ENCODE measurements at places on chromosomes 7 and 10.

DNA sequence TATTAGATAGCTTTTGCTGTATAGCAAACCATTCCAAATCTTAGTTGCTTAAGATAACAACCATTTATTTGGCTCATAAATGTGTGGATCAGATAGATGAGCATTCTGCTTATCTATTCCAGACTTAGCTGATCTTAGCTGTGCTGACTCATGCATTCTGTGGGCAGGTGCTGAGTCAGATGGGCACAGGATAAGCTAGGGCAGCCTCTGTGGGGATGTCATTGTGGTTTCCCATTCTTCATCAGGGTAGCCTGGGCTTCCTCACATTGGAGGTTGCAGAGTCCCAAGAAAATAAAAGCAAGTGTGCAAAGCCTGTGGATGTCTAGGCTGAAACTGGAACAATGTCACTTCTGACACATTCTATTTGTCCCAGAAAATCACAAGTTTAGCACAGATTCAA lies 917.0 kb downstream of the TYW1 start:
- DNase-seq: no peak

DNA sequence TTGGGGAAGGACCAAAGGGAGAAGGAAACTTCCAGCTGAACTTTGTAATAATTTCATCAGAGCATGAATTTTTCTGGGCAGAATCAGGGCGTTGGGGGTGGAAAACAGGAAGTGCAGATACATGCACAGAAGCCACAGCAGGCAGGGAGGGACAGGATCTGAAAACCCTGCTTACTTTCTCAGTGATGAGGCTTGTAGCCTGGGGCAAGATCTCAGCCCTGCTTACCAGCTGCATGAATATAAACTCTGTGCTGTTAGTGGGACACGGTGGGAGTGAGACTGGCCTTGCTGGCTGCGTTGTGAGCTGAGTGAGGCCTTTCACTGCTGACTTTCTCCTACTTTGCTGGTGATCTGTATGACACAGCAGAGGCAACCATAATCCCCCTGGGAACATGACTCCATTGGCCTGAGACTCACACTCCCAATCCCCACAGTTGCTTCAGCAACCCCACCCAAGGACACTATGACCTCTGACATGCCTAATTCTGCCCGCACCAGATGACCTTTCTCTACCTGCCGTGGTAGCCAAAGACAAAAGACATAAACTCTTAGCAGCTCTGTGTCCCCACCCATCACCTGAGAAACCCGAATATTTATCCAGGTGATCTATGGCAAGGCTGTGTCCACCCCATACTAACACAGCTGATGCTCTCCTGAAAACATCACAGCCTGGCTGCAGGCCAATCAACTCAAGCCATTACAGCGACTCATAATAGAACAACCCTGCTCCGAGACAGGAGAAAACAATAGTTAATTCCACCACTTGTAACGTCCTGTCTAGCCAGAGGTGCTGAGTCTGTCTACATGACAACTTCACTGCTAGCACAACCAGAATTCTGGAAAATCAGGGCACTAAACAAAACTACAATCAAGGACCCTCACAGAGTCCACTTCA lies 190.7 kb upstream of the CHRM2 start:
- DNase-seq: peak; percentile 63

- no peak for DNase-seq
Observed at GRCh38 chr10:1384026-1384425, 327.8 kb downstream of the WDR37 start.

GRCh38 chr7:155310425-155311114 lies 12.9 kb downstream of the INSIG1 start:
- DNase-seq: no peak

- no peak for DNase-seq
Observed at GRCh38 chr10:124683814-124684213, 60.4 kb downstream of the FAM53B start.

DNA sequence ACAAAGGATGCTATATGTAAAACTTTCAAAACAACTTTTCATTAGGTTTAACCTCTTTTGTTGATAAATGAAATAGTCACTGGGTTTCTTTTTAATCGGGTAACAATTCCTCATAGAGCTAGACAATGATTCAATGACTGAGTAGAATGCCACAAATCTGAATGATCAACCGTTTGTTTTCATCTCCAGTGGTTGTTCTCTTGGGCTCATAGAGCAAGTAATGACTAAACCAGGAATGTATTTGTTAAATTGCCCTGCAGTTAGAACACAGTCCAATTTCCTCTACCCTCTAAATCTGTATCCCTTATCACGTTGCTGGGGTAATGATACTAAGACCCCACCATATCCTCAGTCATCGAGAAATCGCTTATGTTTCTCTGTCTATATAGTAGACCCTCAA lies 40.0 kb downstream of the CNNM1 start:
- peak; percentile 23 for DNase-seq

- no peak for DNase-seq
Observed at GRCh38 chr10:19832699-19833098, 16.5 kb downstream of the PLXDC2 start.

DNA sequence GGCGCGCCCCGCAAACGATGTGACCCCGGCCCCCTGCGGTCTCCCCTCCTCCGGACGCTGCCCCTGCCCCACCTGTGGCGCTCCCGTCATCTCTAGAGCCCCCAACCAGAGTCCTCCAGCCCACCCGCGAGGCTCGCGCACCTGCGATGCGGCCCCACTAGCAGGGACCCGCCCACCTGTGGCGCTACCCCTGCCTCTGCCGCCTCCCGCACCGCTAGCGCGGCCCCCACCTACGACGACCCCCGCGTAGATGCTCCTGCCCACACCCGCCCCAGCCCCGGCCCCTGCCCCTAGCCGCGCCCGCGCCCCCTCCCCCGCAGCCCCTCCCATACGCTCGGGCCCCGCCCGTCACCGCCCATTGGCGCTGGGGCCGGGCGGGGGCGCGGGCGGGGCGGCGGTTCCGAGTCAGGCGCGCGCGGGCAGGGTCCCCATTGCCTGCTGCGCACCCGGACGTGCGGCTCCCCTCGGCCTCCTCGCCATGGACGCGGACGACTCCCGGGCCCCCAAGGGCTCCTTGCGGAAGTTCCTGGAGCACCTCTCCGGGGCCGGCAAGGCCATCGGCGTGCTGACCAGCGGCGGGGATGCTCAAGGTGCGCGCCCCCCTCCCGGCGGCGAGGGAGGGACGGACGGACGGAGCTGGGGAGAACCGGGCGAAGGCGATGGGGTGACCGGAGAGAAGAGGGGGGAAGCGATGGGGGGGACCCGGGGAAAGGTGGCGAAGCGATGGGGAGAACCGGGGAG lies at the start of gene PFKP:
Gene PFKP (plus strand): TSS at position 431 of the 741 bp plus-strand sequence. CDS start 48 bp downstream, at position 479.
- DNase-seq: no peak

DNA sequence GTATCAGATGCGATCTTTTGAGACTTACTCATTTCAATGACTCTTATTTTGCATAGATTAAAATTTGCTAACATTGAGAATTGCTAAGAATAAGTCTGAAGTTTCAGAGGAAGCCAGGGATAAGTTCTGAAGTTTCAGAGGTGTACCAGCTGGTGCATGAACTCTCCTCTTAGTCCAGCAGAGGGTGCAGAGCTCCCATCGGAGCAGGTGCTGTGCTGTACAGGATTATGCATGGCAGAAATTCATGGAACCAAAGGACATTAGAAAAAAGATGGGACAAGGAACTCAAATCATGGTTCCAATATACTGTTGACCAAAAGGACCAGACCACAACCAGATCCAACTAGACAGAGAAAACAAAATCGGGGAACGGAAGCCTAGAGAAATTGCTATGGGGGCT lies 41.9 kb downstream of the MGAM2 start:
- no peak for DNase-seq

- peak; percentile 68 for DNase-seq
Observed at GRCh38 chr7:28272461-28272877, 91.9 kb upstream of the JAZF1 start.

- DNase-seq: no peak
Observed at GRCh38 chr10:77619964-77620703, 17.5 kb downstream of the KCNMA1 start.

- no peak for DNase-seq
Observed at GRCh38 chr10:70780370-70780760, 4.8 kb downstream of the TBATA start.

GRCh38 chr10:127527891-127528290 lies 21.2 kb upstream of the NPS start:
- DNase-seq: no peak

- DNase-seq: peak; percentile 21
Observed at GRCh38 chr7:75967487-75967997, 26.9 kb downstream of the TMEM120A start.

- no peak for DNase-seq
Observed at GRCh38 chr7:8423057-8423456, 10.4 kb upstream of the NXPH1 start.

DNA sequence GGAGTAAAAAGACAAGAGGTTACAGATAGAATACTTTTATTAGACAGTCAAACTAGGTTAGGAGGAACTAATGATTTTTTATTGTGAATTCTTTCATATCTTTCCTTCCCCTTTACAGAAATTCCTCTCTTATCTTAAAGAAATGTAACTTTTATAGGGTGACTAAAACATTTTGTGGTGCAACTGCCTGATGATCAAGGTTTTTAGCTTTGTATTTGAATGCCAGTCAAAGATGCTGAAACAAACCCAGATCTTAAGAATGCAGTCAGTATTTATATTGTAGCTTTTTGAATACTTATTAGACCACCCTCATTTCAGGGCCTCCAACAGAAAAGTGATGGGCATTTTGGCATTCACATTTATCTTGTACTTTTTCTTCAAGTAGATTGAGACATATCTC lies 27.4 kb downstream of the TAX1BP1 start:
- peak; percentile 24 for DNase-seq

DNA sequence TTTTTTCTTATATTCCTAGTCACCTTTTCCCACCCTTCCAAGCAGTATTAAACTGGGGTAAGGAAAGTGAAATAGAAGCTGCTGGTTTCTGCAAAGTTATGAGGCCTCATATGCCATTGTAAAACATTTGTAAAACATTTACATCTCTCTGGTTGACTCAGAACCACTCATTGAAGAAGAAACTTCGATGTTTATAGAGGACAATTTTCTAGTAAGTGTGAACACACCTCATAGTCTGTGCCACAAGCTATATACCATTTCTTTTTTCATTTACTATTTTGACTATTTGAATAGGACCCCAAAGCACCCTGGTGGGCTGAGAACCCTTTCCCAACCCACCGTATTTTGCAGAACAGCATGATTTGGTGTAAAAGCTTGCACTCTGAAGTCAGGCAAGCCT lies 12.9 kb upstream of the ITGB1 start:
- DNase-seq: no peak

- no peak for DNase-seq
Observed at GRCh38 chr7:33788531-33788930, 116.8 kb upstream of the BMPER start.

GRCh38 chr10:12019283-12019971 lies 23.2 kb downstream of the UPF2 start:
- peak; percentile 29 for DNase-seq

DNA sequence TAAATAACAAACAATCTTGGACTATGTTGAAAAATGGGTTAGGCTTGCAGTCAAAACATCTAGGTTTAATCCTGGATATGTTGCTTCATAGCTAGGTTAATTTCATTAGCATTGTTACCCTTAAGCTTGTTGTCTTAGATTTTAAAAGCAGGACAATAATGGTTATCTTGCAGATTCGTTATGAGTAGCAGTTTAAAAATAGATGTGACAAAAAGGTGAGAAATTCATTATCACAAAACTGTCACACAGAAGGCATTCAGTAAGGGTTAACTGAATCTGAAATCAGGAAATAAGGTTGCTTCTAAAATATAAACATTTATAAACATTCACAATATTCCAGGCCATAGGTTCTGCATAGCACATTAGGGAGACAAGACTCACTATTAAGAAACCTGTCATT lies 429.2 kb upstream of the ETV1 start:
- no peak for DNase-seq

DNA sequence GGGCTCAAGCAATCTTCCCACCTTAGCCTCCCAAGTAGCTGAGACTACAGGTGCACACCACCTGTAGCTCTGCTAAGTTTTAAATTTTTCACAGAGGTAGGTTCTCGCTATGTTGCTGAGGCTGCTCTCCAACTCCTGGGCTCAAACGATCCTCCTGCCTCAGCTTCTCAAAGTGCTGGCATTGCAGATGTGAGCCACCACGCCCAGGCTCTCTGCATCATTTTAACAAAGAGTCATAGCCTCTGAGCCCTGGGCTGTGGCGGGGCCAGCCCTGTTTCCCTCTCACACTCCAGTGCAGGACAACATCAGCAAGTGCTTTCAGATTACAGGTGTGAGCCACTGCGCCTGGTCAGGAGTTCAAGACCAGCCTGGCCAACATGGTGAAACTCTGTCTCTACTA lies 102.5 kb downstream of the COL26A1 start:
- no peak for DNase-seq

DNA sequence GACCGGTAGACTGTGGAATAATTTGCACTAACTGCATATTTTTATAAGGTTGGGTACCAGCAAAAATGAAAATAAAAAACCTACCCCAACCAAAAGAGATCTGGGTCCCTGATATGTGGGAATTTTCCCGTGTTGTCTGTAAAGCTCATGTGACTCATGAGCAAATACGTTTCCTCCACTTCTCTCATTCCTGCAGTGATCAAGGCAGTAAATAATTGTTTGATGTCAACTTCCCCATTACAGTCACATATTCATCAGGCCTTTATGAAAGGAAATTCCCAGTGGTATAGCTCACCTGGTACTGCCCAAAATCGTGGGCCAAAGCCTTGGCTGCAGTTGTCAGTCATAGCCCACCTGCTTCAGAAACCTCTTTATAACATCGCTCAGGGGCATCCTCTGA lies 166.0 kb upstream of the ANK3 start:
- no peak for DNase-seq

DNA sequence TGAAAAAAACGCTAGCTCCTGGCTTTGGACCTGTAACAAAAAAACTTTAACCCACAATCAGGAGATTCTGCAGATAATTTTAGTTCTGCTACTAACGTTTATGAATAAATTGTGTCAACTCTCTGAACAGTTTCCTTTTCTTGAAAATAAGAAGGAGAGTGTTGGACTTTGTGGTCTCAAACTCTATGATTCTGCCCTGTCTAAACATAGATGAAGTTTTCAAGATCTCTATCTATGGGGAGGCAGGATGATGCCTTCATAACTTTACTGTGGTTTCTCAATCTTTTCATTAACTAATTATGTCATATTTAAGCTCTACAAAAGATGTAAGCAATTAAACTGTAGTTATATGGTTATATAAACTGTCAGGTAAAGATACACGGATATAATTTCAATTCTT lies 162.0 kb downstream of the REEP3 start:
- DNase-seq: no peak

DNA sequence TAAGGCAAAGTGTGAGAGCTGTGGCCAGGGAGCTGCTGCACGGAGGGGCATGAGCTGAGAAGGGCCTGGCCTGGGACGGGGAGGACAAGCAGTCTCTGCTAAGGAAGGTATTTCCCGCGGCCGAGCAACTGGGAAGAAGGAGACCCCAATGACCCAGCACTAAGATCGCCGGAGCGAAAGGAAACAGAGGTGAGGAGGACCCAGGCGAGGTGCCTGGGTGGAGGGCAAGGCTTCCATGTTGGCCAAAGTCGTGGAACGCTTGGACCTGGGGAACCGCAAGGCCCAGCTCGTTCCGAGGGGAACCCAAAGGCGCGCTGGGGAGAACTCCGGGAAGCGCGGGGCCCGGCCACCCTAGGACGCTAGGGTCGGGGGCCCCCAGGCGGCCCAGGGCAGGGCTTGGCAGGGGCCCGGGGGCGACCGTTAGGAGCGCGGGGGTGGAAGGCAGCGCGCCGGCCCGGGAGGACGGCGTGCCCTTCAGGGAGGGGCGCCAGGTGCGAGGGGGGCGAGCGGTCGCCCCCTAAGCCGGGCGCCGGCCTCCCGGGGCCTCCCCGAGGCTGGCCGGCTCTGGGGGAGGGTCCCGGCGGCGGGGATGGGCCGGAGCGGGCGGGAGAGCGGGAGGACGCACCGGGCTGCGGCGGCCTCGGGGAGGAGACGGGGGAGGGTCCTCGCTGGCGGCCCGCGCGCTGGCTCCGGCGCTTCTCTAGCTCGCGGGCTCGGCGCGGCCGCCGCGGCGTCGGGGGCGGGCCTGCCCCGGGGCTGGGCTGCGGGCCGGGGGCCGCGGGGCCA lies 545 bp downstream of the GIGYF1 start:
- no peak for DNase-seq

Measured in IMR-90 (cell line).